ENCODE measurements at places on chromosomes 6 and 20.

DNA sequence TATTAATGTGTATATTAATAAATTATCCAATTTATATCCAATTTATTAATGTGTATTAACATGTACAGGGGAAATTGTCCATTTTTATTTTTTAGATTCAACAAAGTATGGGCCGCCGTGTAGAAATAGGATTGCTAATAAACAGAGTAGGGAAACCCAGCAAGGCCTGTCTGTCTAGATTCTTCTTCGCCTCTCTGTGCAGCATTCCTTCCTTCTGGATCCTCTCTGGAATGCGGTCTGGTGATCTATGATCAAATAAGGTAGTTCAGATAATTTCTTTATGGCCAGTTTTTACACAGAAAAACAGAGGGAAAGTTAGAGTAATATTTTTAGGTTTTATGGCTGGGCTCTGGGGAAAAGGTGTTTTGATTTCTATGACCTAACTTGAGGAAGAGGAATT lies 19.9 kb upstream of the HFE start:
- no peak for DNase-seq

DNA sequence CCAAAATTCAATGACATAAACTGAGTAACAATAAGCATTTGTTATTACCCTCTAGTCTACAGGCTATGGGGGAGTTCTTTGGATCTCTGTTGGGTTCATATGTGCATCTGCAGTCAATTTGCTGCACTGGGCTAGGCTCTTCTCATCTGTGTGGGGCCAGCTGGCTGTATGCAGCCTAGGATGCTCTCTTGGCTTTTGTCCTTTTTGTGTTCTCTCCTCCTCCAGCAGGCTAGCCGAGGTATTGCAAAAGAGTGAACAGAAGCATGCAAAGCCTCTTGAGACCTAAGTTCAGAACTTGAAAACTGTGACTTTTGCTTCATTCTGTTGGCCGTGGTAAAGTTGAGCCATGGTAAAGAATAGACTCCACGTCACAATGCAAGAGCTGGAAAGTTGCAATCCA lies 62.8 kb upstream of the FOXO3 start:
- peak; percentile 24 for DNase-seq

DNA sequence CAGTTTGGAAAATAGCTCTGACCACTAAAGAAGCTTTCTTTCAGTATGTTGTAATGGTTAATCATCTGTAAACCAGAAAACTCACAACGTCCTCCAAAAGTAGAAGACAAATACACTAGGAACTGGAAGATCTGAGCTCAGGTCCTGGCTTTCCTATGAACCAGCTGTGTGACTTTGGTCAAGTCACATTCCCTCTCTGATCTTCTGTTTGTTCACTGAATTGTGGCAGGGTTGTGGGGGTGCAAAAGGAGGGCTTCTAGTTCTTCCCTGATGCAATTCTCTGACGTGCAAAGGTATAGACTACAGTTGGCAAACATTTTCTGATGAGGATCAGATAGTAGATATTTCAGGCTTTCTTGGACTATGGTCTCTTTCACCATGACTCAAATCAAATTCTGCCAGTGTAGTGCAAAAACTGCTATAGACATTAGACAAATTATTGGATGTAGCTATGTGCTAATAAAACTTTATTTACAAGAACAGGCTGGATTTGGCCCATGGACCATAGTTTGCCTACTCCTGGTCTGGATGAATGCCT lies 44.9 kb downstream of the ATXN1 start:
- DNase-seq, result no peak

GRCh38 chr6:166286839-166287271 lies 21.3 kb downstream of the PRR18 start:
- DNase-seq, result no peak

- DNase-seq, result no peak
These were observed 252.2 kb downstream of the GMPR start for GRCh38 chr6:16490616-16491015.

DNA sequence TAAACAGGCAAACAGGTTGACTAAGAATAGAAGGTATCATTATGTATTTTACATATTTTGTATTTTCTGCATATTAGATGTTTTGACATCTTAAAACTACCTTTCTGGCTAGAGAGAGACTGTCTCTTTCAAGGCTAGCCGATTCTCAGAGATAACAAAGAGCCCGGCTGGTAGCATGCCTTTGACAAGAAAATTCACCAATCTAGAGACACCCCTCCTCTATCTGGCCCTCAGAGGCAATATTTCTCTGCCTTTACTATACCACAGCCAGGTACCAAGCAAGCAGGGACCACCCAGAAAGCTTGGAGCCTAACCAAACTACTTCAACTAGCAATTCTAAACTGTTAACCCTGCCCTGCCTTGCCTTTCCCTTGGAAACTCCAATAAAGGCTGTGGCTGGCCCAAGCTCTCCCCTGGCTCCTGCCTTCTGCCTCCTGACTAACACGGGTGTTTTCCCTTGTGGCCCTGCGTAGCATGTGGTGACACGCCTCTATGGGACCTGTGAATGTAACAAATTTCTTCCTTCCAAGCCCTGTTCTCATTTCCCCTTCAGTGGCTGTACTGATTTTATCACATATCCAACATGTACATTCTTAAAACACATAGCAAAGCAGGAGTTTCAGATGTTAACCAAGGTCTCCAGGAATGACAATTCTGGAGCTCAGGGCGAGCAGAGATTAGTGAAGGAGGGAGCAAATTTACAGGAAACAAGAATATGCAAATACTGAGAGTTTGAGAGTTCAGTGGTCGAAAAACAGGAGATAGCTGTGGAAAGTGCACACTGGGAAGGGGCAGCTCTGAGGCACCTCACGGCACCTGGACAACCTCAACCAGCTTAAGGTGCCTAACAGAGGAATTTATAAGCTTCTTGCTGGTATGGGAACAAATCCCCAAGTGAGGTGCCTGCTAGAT lies 120.8 kb downstream of the BACH2 start:
- no peak for DNase-seq

DNA sequence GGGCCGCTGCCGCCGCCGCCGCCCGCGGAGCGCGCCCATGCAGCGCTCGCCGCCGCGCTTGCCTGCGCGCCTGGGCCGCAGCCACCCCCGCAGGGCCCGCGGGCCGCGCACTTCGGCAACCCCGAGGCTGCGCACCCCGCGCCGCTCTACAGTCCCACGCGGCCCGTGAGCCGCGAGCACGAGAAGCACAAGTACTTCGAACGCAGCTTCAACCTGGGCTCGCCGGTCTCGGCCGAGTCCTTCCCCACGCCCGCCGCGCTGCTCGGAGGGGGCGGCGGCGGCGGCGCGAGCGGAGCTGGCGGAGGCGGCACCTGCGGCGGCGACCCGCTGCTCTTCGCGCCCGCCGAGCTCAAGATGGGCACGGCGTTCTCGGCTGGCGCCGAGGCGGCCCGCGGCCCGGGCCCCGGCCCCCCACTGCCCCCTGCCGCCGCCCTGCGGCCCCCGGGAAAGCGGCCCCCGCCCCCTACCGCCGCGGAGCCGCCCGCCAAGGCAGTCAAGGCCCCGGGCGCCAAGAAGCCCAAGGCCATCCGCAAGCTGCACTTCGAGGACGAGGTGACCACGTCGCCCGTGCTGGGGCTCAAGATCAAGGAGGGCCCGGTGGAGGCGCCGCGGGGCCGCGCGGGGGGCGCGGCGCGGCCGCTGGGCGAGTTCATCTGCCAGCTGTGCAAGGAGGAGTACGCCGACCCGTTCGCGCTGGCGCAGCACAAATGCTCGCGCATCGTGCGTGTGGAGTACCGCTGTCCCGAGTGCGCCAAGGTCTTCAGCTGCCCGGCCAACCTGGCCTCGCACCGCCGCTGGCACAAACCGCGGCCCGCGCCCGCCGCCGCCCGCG lies 730 bp downstream of the INSM1 start:
- no peak for DNase-seq

GRCh38 chr6:166541876-166542579 lies 44.5 kb downstream of the RAMACL start:
- DNase-seq, result no peak

DNA sequence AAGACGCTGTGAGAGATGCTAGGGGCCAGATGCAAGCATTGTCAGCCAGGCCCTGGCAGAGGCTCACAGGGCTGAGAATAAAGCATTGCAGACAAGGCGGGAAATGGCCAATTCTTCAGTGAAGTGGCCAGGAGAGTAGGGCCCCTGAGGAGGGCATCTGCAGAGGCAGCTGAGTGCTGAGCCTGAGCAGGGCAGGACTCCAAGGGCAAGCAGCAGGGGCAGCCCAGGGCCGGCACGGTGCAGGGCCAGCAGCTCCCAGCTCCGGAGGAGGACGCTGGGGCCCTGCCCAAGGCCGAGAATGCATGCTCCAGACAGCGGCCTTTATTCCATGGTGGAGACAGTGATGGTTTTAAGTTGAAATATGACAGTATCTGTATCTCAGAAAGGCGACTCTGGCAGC lies 305.5 kb downstream of the FOXC1 start:
- no peak for DNase-seq

GRCh38 chr20:9225879-9226278 lies 157.0 kb downstream of the PLCB4 start:
- no peak for DNase-seq

DNA sequence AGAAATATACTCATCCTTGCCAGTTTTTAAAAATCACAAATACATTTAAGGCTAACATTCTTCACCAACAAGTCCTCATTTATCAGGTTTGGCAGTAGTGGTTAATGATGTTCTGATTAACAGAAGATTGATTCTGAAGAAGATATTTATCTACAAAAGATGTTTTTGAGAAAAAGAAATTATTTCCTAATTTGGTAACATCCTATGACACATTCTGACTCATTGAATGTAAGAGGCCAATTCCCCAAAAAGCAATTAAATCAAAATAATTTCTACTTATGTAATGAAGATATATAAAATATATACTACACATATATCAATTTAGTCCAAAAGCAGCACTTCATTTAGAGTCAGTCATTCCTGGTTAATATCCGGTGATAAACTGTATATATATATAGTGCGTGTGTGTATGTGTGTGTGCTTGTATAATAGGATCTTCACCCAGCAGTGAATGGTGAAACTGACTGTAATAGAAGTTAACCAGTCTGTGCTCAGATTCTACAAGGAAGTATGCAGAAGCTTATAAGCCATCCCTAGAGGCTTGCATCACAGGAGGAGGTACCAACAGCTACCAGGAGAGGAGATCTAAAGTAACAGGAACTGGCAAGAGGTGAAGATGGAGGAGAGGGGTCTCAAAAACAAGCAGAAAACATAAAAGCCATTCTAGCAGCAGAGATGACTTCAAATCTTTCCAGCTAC lies 82.9 kb upstream of the MARCKS start:
- no peak for DNase-seq

DNA sequence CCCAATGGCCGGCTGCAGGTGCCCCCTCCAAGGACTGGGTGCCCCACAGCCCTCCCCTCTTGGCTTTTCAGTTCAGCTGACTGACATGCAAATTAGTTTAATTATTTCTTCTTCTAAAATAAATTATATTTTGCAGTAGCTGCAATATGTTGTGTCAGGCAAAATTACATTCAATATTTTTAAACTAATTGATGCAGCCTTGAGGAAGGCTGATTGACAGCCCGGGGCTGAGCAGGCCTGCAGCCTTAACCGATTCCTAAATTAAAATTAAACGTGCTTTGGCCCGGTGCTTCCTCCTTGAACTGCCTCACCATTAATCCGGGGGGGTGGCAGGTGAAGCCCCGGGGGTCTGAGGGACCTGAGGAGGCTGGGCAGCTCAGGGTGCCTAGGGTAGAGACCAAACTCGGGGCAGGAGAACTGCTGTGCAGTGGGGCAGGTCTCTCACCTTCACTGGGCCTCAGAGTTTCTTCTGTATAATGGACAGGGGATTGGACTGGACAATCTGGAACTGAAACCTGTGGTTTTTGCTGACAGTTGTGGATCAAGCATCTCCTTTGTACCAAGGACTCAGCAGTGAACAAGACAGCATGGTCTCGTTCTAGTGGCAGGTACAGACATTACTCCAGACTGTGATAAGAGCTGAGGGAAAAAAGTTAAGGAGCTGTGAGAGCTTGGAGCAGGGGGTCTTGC lies 72.5 kb downstream of the CD40 start:
- DNase-seq, result no peak

DNA sequence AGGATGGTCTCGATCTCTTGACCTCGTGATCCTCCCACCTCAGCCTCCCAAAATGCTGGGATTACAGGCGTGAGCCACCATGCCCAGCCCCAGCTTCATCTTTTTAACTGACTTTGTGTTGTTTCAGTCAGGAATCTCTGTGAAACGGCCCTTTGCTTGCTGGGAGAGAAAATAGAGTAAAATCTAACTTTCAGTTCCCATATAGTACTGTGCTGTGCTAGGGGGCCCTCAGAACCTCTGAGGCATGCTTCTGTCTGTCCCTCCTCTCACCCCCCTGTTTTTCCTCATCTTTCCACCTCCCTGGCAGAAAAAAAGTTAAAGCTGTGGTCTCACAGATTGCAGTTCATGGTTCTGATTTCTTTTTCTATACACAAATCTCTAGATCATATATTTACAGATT lies 48.4 kb downstream of the LRP11 start:
- no peak for DNase-seq

DNA sequence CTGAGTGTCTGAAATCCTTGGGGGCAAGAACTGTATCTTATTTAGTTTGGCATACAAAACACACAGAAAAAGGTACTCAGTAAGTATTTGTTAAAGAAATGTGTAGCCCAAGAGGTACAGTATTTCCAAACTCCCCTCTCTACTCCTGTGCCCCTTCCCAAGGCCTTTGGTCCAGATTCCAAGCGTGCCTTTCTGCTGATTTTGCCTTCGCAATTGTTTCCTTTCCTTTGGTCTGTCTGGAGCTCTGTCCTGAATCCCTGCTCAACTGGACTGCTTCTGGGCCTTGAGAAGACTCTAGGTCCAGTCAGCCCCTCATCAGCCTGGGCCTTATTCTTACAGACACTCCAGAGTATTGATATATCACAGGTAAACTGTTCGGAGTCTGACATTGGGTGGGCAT lies 122.2 kb upstream of the SYNCRIP start:
- DNase-seq, result peak; percentile 32

DNA sequence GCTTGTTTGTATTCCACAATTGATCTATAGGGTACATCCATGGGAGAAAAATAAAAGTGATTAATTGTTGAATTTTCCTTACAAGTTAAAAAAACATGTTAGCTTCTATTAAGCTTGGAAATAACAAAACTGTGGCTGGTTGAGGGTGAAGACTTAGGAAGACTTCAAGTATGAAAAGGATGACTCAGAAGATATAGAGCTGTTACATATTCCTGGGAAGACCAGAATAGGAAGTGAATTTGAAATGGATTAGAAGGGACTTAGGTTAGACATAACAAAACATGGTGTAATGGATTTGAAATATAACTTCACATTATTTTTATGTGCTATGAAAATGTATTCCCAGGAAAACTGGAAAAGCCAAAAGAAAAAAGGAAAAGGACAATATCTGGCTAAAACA lies 732.2 kb downstream of the HDGFL1 start:
- no peak for DNase-seq

GRCh38 chr6:41239467-41240159 lies 11.5 kb downstream of the TREML4 start:
- DNase-seq, result no peak
